ENCODE measurements at places on chromosomes 1 and 21.

DNA sequence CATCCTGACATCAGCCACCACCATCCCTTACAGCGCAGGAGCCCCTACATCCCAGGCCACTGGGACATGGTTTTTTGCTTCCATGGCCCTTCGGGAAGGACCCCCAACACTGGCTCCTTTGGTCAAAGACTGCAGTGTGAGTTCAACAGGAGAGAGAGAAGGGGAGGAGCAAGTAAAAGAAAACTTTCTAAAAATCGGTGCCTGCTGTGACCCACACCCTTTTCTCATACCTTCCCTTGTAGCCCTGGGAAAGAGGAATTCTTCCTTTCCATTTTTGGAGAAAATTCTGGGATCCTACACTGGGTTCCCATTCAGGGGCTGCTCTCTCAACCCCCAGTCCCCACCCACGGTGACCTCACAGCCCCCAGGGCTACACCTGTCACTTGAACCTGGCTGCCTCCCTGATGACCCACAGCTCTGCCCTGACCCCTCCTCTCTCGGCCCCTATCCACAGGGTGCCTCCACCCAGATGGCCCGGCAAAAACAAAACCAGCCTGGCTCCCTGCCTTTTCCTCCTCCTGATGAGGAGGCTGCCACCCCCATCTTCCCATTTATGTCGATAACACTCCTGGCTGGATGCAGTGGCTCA, 7.6 kb downstream of the PADI4 start:
- no peak for DNase-seq

DNA sequence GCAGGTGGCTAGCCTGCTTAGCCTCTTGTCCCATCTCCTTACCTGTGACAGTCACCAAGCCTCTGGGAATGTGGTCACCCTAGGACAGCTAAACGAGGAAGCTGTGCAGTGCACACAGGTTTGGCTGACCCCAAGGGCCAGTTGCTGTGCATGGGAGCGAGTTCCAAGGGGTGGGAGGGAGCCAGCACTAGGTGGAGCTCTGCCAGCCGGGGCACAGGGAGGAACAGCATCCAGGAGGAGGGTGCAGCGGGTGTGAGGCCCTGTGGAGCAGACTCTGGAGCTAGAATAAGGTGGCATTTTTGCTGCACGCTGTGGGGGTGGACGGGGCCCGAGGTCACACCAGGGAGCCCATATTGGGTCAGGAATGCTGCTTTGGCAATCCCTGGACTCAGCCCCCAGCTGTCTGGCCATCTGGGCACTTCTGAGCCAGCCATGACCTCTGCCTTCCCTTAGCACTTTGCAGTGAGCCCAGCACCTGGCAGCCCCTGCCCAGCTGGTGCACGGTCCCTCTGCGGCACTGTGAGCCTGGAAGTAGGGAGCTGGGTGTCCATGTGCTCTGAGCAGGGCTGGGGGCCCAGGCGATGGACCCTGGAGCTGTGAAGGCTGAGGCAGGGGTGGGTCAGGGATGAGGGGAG, 8.7 kb downstream of the PDXK start:
- no peak for DNase-seq

DNA sequence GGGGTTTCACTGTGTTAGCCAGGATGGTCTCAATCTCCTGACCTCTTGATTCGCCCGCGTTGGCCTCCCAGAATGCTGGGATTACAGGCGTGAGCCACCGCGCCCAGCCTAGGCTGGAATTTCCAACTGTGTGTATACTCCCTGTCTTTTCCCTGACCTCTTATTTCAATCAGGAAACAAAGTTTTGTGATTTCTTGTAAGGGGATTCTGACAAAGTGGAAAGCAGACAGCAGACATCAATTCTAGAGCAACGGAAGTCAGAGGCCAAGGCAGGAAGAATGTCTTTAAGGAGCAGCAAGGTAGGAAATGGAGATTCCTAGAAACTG, 36.0 kb upstream of the SLC44A3 start:
- DNase-seq, result no peak

- DNase-seq, result no peak
Observed at GRCh38 chr21:14993115-14993514, 71.7 kb downstream of the NRIP1 start.

DNA sequence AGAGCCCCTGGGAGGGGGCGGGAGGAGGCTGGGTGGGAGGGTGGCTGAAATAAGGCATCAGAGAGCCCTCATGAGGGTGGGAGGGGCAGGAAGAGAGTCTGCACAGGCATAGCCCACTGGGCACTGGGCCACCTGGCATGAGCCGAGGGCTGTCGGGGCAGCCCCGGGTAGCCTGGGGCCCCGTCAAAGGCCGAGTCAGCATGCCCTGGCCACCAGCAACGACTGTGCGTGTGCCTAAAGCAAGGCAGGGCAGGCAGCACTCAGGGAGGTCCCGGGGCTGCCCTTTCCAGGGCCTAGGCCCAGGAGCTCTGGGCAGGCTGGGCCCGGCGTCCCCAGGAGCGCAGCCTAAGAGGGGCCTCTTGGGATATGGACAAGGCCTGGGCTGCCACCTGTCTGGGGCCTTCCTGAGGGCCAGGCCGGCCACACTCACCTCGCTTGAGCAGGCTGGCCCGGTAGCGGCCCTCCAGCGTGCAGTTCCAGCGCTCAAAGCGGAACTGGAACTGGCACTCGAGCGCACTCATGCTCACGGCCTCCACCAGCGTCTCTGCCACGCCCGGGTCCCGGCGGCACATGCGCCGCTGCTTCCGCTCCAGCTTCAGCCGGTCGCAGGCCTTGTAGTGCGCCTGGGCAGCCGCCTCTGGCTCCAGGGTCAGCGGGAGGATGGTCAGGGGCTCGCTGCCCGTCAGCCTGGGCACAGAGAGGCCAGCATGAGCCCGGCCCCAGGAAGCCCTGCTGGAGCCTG, 22.7 kb downstream of the WNT9A start:
- no peak for DNase-seq

DNA sequence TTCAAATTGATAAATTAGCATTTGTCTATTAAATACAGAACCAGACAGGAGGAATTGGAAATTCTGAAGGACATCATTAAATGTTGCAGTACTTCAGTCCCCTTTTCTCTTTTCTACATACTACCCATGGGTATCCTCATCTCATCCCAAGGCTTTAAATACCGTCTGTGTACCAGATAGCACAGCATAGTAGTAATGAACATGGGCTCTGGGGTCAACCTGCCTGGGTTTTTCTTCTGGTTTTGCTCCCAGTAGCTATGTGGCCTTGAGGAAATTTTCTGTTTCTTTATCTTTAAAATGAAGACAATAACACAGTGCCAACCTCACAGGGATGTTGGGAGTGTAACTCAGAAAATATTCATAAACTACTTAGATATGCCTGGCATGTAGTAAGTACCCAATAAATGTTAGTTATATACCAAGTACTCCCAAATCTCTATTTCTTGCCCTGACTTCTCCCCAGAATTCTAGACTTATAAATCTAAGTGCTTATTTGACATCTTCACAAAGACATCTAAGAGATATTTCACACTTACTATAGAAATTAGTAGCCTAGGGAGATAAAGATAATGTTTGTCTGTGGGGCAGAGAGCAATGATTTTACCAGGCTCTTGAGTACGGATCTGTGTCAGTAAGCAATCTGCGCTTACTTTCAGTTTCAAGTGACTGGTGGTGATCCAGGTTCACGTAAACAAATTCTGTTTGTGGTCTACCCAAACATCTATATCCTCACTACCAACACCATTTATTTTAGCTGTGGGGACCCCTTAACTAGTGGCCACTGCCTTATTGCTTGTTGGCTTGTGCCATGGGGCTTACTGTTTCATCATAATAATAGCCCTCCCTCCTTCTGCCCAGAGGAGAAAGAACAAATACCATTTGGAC, 37.3 kb downstream of the VANGL2 start:
- DNase-seq, result peak; percentile 68

GRCh38 chr1:38221006-38221649, 174.5 kb upstream of the POU3F1 start:
- no peak for DNase-seq

DNA sequence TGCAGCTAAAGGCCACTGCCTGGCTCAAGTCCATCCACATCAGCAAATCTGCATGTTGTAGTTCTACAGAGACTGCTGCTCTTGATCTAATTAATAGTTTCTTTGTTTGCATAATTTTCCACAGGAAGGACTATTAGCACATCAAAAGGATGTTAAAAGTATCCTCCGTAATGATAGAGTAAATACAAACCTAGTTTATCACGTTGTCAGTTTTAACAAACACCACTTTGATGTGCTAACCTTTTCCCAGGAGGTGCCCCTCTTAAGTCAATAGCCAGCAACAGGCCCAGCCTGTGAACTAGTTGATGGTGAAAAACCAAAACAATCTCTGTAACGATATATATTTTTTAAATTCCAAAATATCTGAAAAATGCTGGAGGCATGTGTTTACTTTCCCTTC, 64.2 kb upstream of the SLC22A15 start:
- no peak for DNase-seq

DNA sequence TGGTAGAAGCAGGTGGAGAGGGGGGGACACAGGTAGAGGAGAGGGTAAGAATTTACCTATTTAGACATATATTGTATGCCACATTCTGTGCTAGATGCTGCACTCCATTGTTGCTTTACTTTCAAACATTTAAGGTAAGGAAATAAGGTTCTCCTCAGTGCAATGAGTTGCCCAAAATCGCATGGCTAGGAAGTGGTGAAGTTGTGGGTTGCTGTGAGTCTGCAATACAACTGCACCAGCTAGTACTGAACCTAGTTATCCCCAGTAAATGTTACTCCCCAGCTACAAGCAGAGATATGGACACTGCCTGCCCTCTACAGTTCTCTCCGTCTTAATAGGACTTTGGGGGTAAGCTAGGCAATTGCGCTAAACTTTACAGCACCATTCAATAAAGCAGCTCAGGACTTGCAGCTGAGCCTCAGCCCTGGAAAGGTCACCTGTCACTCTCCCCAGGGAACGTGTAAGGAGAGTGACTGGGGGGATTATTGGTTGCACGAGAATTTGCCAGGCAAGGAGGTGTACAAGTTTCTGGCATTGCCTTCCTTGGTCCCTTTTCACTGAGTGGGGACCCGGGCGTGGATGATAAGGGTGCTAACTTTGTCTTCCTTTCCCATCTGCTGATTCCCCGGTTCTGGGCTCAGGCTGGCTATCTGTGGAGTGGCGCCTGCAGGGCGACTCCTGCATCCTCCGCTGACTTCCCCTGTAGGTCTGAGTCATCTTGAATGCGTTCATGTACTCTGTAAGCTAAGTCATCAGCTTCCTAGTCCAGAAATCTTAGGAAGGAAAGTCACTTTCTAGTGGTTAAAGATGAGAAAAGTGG, 71.3 kb upstream of the CNTN2 start:
- DNase-seq, result no peak

DNA sequence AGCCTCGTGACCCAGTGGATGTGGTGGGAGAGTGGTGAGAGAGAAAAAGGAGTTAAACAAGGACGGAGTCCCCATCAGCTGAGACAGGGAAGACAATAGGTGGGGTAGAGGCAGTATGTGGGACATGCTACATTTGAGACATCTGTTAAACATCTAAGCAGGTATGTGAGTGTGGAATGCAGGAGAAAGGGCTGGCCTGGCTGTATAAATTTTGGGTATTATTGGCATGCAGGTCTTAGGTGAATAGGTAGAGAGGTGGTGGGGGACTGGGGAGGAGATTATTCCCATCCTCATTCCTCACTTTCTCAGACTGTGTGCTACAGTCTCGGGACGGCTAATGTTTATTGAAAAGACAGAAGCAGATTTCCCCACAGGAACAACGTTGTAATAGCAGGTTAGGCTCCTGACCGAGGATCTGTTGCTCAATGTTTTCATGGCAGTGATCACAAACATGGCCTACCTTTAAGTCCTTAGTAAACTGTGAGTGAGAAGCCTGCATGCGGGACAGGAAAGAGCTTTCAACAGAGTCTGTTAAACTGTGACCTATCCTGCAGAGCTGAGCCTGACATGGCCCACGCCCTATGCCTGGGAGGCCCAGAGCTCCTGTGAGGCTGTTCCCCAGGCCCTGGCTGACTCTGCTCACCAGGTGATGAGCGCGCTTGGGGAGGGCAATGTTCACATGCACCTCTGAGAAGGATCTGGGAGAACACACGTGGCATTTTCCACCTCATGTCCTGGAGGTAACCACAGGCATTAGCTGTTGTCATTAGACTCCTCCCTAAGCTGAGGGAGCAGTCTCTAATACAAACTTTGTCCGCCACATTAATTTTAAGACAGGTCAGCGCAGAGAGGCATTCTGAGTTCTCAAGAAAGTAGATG, 16.5 kb downstream of the VSIG8 start:
- DNase-seq, result no peak

- no peak for DNase-seq
Observed at GRCh38 chr1:46747683-46748288, 28.9 kb upstream of the EFCAB14 start.

DNA sequence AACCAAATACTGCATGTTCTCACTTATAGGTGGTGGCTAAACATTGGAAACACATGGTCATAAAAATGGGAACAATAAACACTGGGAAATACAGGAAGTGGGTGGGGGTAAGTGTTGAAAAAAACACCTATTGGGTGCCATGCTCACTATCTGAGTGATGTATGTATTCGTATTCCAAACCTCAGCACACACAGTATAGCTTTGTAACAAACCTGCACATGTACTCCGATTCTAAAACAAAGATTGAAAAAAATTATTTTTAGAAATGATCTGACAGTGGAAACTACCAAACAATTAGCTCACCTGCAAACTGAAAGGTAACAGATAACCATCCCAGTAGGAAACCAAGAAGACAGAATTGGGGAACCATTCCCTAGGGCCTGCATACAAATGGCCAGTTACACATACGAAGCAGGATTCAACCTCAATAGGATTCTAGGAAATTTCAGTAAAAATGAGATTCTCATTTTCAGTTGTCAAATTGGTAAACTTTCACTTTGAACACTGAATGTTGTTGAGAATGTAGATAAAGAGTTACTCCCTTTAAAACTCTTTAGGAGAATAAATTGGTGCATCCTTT, 88.1 kb upstream of the LRRC8D start:
- DNase-seq, result no peak

GRCh38 chr1:117059334-117059677, 820 bp upstream of the TTF2 start:
- DNase-seq, result peak; percentile 91

DNA sequence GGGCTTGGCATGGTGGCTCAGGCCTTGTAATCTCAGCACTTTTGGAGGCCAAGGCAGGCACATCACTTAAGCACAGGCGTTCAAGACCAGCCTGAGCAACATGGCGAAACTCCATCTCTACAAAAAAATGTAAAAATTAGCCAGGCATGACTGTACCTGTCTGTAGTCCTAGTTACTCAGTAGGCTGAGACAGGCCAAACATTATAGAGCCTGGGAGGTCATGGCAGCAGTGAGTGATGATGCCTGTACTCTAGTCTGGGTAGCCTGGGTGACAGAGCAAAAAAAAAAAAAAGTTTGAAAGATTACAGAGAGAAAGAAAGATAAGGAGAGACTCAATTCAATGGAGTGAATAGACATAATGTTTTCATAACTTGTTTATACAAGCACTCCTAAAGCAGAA, 556.5 kb upstream of the BRINP3 start:
- no peak for DNase-seq

Data from activated CD8-positive, alpha-beta memory T cell treated with anti-CD3 and anti-CD28 coated beads, Interleukin-2, amount 10 ng/mL, durations not matched to agents 7 days and 5 days (primary cell).